ELR (cell line): ENCODE measurements at places on chromosomes 12 and 14.

- peak; percentile 60 for DNase-seq
Observed at GRCh38 chr14:60092526-60092920, 800 bp downstream of the PCNX4 start.

GRCh38 chr14:88168025-88168424, 155.0 kb downstream of the KCNK10 start:
- no peak for DNase-seq

GRCh38 chr12:119841433-119842210, 35.5 kb downstream of the CIT start:
- DNase-seq = peak; percentile 44

DNA sequence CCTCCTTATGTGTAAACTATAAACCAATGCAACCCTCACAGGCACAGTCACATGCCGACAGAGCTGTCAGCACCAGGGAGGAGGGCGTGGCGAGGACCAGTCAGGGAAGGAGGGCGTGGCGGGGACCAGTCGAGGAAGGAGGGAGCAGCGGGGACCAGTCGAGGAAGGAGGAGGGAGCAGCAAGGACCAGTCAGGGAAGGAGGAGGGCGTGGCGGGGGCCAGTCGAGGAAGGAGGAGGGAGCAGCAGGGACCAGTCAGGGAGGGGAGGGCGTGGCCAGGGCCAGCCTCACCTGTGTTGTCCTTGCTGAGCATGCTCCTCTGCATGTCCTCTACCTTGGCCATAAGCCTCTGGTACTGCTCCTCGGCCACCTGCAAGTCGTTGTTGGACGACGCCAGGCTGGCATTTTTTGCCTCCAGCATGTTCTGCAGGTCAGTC, 24.2 kb downstream of the GOLGA3 start:
- DNase-seq = no peak

DNA sequence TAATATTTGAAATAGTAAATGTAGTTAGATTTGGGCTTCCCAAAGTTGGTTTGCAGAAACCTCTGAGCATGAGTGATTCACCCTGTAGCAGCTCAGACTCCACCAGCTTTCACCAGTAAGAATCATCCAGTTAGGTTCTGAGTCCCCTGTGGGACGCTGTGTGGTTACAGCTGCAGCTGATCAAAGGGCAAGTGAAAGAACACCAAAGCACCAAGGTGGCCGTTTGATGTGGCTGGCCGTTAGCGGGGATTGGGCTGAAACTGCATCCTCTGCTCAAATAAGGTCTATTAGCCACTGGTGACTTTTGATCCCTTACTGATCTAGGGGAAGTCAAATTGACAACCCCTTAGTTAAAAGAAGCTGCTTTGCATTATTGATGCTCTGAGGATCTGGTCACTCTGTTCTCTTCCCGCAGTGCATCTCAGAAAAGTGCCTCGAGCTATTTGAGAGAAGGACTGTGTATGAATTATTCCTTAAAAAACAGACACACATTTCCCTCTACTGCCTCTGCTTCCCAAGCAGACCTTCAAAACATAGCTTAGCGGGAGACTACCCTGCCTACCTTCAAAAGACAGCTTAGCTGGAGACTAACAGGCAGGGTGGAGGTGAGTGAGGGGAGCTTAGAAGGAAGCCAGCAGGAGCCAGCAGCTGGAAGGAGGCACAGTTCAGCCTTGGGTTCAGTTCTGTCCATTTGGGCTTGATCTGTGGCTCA, 3.7 kb downstream of the ABHD12B start:
- DNase-seq = peak; percentile 39
